ENCODE measurements at places on chromosomes 6 and 20. TPM values are rescaled to one million over a fixed set of nuclear protein-coding genes. Genes with fewer than 3 reads are reported as not detected.

DNA sequence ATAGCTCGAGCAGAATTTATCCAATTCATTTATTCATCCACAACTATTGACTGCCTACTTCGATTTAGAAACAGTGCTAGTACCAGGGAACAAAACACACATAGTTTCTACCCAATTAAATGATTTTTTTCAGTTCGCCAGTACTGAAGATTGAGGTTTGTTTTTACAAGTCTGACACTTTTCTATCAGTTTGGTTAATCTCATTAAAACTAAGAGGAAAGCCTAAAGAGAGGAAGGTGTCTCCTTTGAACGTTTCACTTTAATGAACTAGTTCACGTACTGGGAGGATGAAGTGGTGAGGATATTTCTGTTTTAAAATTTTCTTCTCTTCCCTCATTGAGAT, 570 bp upstream of the ANKS1A start:
- no peak for DNase-seq

GRCh38 chr20:64109831-64110391, 2.5 kb upstream of the NPBWR2 start:
- peak; percentile 70 for DNase-seq

DNA sequence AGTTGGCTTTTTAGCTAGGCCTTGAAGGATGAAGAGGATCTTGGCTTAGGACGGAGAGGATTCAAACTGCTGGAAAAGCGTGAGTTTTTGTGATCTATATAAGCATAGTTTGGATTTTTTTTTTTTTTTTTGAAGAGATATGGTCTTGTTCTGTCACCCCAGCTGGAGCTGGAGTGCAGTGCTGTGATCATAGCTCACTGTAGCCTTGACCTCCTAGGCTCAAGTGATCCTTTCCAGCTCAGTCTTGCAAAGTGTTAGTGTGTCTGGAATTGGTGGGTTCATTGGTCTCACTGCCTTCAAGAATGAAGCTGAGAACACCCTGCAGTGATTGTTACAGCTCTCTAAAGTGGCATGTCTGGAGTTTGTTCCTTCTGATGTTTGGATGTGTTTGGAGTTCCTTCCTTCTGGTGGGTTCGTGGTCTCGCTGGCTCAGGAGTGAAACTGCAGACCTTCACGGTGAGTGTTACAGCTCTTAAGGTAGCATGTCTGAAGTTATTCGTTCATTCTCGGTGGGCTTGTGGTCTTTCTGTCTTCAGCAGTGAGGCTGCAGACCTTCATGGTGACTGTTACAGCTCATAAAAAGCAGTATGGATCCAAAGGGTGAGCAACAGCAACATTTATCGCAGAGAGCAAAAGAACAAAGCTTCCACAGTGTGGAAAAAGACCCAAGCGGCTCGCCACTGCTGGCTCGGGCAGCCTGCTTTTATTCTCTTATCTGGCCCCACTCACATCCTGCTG, 37.5 kb upstream of the NUP153 start:
- no peak for DNase-seq

GRCh38 chr20:8155812-8156211, 23.7 kb downstream of the PLCB1 start:
- DNase-seq = no peak

- DNase-seq = no peak
Observed at GRCh38 chr6:116351101-116351500, 19.6 kb upstream of the DSE start.

- DNase-seq = peak; percentile 14
Observed at GRCh38 chr20:17822039-17822438, 122.3 kb downstream of the BANF2 start.

GRCh38 chr6:38131527-38131965, 312.0 kb downstream of the ZFAND3 start:
- DNase-seq = no peak

- DNase-seq = no peak
Observed at GRCh38 chr6:84492241-84493165, 265.1 kb upstream of the CEP162 start.

DNA sequence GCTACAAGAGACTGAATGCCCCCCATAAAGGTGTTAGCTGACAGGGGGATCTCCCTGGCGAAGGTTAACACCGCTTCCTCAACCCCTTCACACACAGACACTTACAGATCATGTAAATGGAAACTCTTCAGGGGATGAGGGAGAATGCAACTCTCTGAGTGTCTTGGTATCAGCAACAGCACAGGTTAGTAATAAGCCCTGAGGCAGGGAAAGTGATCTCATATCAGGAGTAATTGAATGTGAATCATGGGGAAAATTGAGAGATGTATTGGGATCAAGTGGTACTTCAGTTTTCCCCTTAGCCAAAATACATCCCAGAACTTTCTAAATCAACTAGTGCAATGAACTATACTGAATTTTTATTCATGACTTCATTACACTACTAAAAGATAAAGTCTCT, 23.8 kb downstream of the OR2J3 start:
- no peak for DNase-seq

DNA sequence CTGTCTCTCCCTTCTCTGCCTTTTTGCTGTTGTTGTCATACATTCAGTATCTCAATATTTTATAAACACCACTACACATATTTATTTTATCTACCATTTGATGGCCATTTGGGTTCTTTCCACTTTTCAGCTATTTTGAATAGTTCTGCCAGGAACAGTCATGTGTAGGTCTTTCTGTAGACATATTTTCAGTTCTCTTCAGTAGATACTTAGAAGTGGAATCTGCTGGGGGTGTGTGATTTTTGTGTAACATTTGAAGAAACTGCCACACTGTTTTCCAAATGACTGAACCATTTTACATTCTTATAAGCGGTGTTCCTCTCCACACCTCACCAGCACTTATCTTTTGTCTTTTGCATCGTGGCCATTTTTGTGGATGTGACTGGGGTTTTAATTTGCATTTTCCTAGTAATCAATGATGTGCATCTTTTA, 197.7 kb downstream of the ARID1B start:
- DNase-seq = no peak

GRCh38 chr6:28496099-28496779, 19.4 kb downstream of the GPX6 start:
- DNase-seq = no peak

- no peak for DNase-seq
Observed at GRCh38 chr20:40493549-40493948, 195.5 kb downstream of the MAFB start.

- DNase-seq = no peak
Observed at GRCh38 chr6:140644017-140644416, 1269.6 kb upstream of the CITED2 start.

GRCh38 chr6:64034910-64035655, 399.5 kb downstream of the PHF3 start:
- no peak for DNase-seq

DNA sequence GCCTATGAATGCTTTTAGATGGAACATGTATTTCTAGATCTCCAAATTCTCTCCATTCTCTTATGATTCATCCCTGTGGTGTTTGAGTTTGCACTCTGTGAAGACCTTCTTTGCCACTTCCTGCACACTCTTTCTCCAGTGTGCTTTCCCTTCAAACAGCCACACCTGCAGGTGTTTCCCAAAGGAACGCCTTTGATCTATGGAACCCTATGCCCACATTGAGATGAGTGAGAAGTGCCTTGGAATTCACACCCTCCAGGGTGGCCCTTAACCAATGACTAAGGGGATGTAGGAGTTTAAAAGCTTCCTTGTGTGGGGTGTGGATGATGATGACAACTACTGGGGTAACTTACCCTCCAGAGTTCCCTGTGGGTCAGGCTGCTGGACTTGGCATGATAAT, 570.1 kb downstream of the DHX35 start:
- DNase-seq = no peak

DNA sequence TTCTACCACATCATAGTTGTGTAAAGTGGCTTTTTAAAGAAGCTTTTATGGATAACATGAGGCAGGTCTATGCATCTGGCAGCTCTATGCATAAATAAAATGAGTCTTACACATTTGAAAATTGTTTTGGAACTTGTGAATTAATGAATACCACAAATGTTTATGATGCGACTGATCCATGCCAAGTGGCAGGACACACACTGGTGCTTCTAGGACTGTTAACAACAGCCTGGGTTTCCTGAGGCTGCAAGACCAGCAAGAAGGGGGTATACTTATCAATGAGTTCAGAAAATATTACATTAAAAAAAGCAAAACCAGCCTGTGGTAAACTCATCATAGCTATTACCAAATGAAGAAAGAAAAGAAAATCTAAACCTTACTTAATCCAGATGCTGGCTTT, 212.9 kb upstream of the PDE10A start:
- no peak for DNase-seq

Gene WDR27
- total RNA-seq = 20.9 TPM

Gene COX4I2
- 6.5 TPM for total RNA-seq

Gene KCNQ2
- not detected for total RNA-seq

Gene MRPS18A
- total RNA-seq = 28.2 TPM

Gene ZC2HC1B
- total RNA-seq = not detected

Gene CCN5
- 210 TPM for total RNA-seq

Gene GRM1
- total RNA-seq = 0.05 TPM
